ENCODE measurements at places on chromosomes 6 and 20.

- DNase-seq = peak; percentile 44
These were observed 1.3 kb downstream of the KPNA5 start for GRCh38 chr6:116682334-116682712.

- no peak for DNase-seq
These were observed 9.9 kb downstream of the VNN1 start for GRCh38 chr6:132703936-132704335.

- no peak for DNase-seq
These were observed 39.5 kb downstream of the PPP1R16B start for GRCh38 chr20:38844963-38845362.

DNA sequence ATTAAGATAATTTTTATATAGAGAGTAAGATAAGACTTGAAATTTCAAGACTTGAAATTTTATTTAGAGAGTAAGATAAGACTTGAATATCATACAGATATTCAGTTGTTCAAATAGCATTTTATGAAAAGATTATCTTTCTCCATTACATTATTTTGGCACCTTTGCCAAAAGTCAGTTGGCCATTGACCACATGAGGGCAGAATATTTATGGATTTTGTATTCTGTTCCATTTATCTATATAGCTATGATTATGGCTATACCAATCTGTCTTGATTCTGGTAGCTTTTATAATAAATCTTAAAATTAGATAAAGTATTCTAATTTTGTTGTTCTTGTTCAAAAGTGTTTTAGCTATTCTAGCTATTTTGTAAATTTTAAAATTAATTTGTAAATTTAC lies 537.9 kb upstream of the GJE1 start:
- no peak for DNase-seq

GRCh38 chr6:135633573-135633972 lies 136.0 kb upstream of the AHI1 start:
- DNase-seq = no peak

DNA sequence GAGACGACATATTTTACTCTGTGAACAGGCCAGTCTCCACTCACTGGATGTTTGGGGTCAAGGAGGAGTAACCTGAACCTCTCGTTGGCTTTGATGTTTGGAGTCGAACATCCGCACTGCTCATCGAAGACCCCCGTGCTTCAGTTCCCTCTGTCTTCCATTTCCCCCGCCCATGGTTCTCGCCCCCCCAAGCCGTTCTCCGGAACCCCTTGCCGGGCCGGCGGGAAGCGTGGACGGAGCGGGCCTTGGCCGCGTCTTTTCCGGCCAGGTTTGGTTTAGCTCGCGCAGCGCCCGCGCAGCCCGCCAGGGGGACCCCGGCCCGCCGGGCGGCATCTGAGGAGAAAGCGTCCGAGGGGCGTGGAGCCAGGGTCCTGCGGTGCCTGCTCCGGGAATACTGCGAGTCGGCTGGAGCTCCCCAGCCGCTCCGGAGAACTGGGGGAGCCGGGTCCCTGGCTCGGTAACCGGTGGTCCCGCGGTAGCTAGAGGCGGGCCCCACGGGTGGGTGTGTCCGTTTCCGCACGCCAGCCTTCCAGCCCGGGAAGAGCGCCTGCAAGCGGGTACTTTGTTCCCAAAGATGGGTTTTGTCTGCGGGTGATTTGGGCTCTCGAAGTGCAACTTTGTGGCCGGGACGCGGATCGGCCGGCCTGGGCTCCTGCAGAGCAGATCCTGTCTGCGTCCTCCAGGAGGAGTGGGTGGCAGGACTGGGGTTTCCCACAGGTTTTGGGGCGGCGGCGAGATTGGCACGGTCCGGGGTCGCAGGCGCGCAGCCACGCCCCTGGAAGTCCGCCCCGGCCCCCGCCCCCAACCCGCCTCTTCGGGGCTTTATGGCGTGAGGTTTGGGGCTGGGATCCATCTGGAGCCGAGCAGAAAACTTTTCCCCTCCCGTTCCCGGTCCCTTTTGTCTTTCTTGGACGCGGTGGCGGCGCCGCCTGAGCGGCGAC lies at the start of gene TMEM200A:
Gene TMEM200A, plus strand, starts transcription at position 852 of the 941 bp plus-strand sequence. CDS start 74,406 bp downstream, outside the sequence.
- no peak for DNase-seq

- DNase-seq = no peak
These were observed 711.3 kb upstream of the GJE1 start for GRCh38 chr6:141421378-141421777.

- DNase-seq = peak; percentile 83
These were observed 19.1 kb downstream of the TAB2 start for GRCh38 chr6:149336609-149336928.

DNA sequence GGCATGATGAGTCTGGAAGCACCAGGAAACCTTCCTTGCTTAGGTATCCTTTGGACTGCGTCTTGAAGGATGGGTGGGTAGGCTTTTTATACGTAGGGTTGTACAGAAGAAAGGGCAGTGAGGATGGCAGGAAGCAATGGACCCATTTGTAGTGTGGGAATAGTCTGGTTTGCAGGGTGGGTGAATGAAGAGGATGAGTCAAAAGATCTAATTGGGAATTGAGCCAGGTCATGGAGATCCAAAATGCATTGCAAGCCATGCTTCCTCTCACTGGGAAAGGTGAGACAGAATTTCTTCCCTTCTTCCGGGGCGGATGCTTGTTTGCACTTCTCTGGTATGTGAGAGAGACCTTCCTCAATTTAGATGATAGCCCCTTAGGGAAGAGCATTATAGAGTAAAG lies 10.1 kb upstream of the BTBD3 start:
- no peak for DNase-seq

DNA sequence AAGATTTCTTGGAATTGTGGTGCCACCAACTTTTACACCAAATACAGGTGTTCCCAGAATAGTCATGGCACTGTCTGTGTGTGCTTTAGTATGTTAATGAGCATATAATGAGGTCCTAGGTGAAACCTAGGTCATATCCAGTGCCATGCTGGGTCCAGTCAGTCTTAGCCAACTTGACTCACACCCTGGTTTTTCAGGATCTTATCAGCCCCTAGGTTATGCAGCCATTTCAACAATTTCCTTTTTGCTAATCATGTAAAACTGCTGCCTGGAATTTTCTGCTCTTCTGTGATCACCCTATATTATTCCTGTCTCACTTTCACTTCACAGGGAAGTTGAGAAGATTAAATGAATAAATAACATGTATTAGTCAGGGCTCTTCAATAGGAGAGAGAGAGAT lies 23.7 kb downstream of the SDHAF4 start:
- no peak for DNase-seq

- DNase-seq = no peak
These were observed 154.5 kb upstream of the SHLD1 start for GRCh38 chr20:5595744-5596143.

DNA sequence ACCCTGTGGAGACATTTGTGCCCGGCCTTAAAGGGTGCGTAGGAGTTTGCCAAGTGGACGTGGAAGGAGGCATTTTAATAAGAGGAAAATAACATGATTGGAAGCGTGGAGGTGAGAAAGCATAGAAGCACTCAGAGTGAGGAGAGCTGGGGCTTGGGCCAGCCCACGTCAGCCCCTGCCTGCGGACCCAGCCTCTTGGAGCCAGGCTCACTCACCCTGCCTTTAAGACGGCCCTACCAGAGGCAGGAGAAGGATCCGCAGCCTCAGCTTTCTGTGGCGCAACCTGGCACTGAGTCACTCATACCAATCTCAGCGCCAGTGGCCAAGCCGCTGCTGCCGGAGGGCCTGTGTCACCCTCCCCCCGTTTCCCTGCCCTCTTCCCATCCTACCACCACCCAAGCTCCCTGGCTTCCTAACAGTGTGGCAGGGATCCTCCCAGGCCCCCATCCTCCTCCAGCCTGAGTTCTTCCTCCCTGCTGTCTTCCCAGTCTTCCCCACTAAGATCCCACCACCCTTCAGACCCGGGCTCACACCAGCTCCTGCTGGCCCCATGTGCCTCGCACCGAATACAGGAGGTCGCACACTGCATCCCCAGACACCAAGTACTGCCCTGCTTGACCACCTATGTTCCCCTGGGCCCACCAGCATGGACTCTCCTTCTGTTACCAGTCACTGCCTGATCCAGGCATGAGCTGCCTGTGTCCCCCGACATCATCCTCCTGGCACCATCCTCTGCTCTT lies 285.2 kb downstream of the UST start:
- no peak for DNase-seq

DNA sequence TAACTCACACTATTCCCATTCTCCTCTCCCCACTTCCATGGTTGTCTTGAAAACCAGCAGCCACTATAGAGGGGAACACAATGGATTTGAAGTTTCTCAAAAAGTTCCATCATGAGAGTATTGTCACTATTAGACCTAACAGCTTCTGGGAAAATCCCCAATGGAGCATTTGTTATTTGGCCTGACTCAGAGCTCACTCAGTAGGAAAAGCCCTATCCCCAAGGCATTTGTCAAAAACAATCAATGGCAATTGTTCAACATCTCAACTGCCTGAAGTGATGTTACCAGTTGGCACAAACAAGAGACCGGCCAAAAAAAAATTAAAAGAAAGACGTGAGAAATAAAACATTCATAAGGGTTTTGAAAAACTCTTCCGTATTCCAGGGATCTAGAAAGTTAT lies 98.8 kb downstream of the MYLK4 start:
- no peak for DNase-seq

DNA sequence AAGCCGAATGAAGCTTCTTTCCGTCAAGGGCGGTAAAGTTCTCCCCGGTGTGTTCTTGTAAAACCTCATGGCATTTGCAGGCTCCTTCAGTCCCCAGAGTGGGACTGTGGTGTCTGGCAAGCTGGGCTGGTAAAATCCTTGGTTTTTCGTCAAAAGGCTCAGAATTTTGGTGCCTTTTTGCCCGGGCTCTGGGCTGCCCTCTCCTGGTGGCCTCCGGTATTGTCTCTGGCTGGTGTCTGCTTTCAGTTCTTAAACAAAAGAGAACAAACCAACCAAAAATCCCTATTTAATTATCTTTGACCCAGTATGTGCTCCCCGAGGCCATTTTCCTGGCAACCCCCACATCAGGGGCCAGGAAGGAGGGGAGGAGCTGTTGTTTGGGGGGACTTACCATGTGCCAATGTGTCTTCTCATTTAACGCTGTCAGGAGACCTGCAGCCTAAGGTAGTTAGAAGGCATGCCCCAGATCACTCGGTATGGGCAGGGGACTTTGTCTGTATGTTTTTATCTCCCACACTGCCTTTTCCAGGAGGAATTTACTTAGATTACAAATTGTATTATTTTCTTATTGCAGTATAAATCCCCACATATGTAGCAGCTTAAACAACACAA lies 11.1 kb downstream of the CDH4 start:
- no peak for DNase-seq

DNA sequence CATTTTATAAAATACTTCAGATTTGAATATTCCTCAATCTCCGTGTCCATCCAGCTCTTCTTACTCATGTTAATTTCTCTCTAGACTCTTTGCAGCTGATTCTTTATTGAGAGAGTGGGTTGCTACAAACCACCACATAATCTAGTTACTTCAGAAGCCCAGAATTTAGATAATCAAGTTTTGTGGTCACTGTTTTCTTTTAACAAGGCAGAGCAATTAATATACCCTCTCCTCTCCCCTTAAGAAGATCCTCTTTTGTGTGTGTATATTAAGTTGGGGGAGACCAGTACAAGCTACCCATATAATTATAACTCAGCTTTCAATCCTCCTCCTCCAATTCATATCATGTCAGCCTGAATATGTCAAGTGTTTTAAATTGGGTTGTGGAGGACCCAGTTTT lies 95.1 kb downstream of the IRAK1BP1 start:
- no peak for DNase-seq

DNA sequence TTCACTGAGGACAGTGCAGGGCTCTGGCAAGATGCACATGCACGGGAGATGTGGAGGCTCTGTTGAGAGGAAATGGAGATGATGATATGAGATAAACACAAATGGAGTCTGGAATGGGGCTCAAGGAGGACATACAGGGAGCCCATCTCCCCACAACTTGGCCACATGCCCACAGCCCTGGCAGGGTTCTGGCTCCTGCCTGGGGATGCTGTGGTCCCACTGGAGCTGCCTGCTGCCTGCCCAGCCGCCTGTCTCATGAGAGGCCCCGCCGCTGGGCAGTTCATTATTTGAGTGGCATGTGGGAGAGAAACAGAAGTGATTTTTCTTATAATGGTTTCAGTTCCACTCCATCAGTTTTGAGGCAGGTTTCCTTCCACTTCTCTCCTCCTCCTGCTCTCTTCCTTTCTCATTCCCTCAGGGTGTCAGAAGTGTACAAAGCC lies 133.6 kb upstream of the TRAF3IP2 start:
- no peak for DNase-seq

DNA sequence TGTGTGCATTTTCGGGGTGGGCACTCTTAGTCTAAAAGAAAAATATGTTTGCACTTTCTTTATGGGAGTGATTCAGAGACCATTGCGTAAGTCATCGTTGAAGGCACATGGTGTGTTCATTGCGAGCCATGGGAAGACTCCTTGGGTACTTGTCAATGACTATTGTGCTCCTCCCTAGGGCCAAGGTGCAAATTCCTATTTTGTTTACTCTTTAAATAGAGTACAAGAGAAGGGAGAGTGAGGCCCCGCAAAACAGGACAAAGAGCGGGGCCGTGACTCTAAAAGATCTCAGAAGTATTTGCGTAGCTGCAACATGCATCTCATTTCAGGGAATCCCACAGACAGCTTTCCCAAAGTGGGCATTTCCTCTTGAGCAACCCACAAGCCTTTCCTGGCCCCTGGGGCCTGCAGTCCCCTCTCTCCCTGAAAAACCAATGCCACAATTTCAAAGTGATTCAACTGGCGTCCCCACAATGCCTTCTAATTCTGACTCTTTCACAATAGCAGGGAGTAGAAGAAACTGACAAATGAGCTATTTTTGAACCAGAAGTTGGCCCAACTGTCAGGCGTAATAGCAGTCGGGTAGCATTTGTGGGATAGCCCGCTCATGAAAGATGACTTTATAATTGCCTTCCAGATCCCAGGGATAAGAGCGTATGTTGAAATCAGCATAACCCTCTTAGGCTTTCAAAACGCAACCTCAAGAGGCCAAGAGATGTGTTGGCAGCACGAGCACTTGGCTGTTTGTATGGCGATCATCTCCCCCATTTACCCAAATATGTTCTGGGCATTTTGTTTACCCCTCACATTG lies 277.9 kb upstream of the BMP2 start:
- DNase-seq = peak; percentile 1

DNA sequence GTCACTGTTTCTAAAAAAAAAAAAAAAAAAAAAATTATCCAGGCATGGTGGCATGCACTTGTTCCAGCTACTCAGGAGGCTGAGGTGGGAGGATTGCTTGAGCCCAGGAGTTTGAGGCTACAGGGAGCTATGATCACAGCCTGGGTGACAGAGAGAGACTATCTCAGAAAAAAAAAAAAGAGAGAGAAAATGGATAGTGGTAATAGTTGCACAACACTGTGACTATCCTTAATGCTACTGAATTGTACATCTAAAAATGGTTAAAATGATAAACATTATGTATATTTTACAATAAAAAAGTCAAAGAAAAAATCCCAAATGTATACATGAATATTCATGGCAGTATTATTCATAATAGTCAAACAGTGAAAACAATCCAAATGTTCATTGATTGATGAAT lies 23.0 kb downstream of the FERMT1 start:
- DNase-seq = no peak

GRCh38 chr20:16661756-16662155 lies 68.1 kb upstream of the SNRPB2 start:
- no peak for DNase-seq

GRCh38 chr6:145813285-145814034 lies 1.1 kb downstream of the FBXO30 start:
- DNase-seq = no peak

GRCh38 chr20:8390037-8390433 lies 258.0 kb downstream of the PLCB1 start:
- DNase-seq = no peak

GRCh38 chr6:10256113-10256690 lies 158.7 kb downstream of the TFAP2A start:
- no peak for DNase-seq

Data from DMS79 (cell line).